Effector memory CD4-positive, alpha-beta T cell (primary cell): ENCODE measurements at places on chromosomes 2 and 18.

DNA sequence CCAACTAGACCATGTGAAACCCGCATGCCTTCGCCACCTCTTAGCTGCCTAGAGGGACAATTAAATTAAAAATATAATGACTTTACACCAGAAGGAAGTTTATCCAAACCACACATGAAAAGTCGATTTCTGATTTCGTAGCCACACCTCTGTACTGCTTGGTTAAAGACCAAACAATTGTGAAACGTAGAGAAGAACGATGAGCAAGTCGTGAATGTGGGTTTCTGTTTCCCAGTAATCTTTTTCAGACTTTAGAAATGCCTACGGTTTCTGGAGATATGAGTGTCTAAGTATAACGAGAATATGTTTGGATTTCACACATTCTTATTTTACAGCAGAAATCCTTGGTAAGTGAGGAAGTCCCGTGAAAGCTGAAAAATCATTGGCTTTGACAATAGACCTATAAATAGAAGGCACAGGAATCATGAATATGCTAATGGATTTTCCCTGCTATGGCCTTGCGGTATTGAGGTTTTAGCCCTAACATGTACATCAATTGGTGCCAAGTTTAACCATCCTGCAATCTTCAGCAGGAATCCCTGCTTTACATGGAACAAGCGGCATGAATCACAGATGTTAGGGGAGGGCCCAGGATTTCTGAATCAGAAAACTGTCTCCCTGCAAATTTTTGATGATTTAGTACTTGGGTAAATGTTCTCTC is 105.6 kb downstream of the TTC32 start:
- no peaks in the 10 kb centered on the region for H3K4me1 ChIP-seq
- no peaks in the 10 kb centered on the region for H3K27me3 ChIP-seq
- no peak overlapping the region for H3K4me3 ChIP-seq
- DNase-seq, result no peak
- H3K27ac ChIP-seq, result no peak overlapping the region
- no peaks in the 10 kb centered on the region for H3K36me3 ChIP-seq

- H3K4me3 ChIP-seq, result no peak overlapping the region
- no peaks in the 10 kb centered on the region for H3K4me1 ChIP-seq
- H3K27me3 ChIP-seq, result no peaks in the 10 kb centered on the region
- H3K27ac ChIP-seq, result no peak overlapping the region
- DNase-seq, result no peak
Observed at GRCh38 chr2:10934979-10935350, 23.2 kb downstream of the KCNF1 start.

- H3K27me3 ChIP-seq, result no peaks in the 10 kb centered on the region
- DNase-seq, result no peak
- no peak overlapping the region for H3K4me3 ChIP-seq
- peaks cover 32% of the 10 kb centered on the region for H3K36me3 ChIP-seq
- no peaks in the 10 kb centered on the region for H3K4me1 ChIP-seq
Observed at GRCh38 chr2:126699716-126700581, 44.0 kb downstream of the GYPC start.

DNA sequence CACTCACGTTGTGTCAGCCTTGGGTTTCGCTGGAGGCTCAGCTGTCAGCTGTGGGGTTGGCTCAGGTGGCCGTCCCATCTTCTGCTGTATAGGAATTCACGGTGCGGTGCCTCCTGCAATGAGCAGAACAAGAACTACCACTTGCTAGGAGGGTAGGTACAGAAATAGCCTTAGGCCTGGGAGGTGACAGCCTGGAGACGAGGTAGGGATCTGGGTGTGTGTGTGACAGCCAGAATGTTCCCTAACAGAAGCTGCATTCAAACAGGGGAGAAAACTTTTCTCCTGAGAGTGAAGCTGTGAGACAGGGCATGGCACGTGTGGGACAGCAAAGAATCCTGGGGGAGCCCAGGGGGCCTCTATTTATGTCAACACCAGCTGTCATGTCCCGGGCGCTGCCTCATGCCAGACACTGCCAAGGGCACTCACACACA is 8.4 kb upstream of the MAL start:
- peaks cover 4% of the 10 kb centered on the region for H3K4me1 ChIP-seq
- no peak overlapping the region for H3K27ac ChIP-seq
- H3K4me3 ChIP-seq, result no peak overlapping the region
- H3K27me3 ChIP-seq, result no peaks in the 10 kb centered on the region

GRCh38 chr2:15378148-15378908 is 182.8 kb downstream of the NBAS start:
- no peak overlapping the region for H3K27ac ChIP-seq
- no peak for DNase-seq
- no peaks in the 10 kb centered on the region for H3K27me3 ChIP-seq
- H3K4me3 ChIP-seq, result no peak overlapping the region
- H3K36me3 ChIP-seq, result peaks cover 23% of the 10 kb centered on the region

- no peaks in the 10 kb centered on the region for H3K36me3 ChIP-seq
- H3K4me1 ChIP-seq, result peaks cover 12% of the 10 kb centered on the region
- H3K27me3 ChIP-seq, result no peaks in the 10 kb centered on the region
Observed at GRCh38 chr2:17757321-17757720, 3.4 kb downstream of the GEN1 start.

DNA sequence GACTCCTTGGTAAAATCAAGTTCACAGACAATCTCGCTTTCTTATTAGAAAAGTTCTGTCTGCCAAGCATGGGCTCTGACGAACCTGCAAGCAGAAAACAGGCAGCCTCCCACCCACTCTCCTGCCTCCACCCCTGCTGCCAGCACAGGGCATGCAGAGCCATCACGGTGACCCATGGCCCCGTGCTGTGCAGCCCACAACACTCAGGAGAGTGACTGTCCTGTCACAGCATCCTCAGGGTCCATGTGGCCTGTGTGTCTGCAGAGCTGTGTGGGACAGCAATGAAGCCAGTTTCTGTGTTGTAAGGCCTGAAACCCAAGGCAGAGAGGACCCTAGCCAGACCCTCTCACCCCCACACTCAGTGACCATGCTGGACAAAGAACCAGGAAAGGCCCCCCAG is 46.2 kb downstream of the TFCP2L1 start:
- no peaks in the 10 kb centered on the region for H3K27me3 ChIP-seq
- DNase-seq, result no peak
- H3K36me3 ChIP-seq, result no peaks in the 10 kb centered on the region
- no peak overlapping the region for H3K4me3 ChIP-seq
- no peaks in the 10 kb centered on the region for H3K4me1 ChIP-seq

- H3K27ac ChIP-seq, result no peak overlapping the region
- no peak for DNase-seq
- H3K4me1 ChIP-seq, result no peaks in the 10 kb centered on the region
- H3K36me3 ChIP-seq, result no peaks in the 10 kb centered on the region
- no peak overlapping the region for H3K4me3 ChIP-seq
- H3K27me3 ChIP-seq, result no peaks in the 10 kb centered on the region
Observed at GRCh38 chr2:128602699-128603101, 284.0 kb upstream of the HS6ST1 start.

- H3K36me3 ChIP-seq, result peaks cover 84% of the 10 kb centered on the region
- no peak overlapping the region for H3K4me3 ChIP-seq
- no peak for DNase-seq
- no peak overlapping the region for H3K27ac ChIP-seq
- H3K27me3 ChIP-seq, result no peaks in the 10 kb centered on the region
Observed at GRCh38 chr2:233464056-233464455, 102.5 kb downstream of the USP40 start.

DNA sequence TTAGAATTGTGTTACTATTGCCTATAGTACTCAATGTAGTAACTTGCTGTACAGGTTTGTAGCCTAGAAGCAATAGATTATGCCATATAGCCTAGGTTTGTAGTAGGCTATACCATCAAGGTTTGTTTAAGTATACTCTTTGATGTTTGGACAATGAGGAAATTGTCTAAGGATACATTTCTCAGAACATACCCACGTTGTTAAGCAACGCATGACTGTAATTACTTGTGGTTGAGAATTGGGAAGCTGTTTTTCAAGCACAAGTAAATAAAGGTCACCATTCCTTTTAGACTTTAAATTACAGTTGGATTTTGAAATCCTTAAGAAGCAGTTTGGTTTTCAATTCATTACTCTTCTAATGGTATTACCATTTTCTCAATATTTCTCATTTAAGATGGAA is 89.8 kb upstream of the KCNH7 start:
- no peaks in the 10 kb centered on the region for H3K27me3 ChIP-seq
- no peak overlapping the region for H3K27ac ChIP-seq
- DNase-seq, result no peak
- no peak overlapping the region for H3K4me3 ChIP-seq
- H3K36me3 ChIP-seq, result no peaks in the 10 kb centered on the region
- H3K4me1 ChIP-seq, result no peaks in the 10 kb centered on the region

- H3K4me3 ChIP-seq, result no peak overlapping the region
- no peaks in the 10 kb centered on the region for H3K27me3 ChIP-seq
- H3K4me1 ChIP-seq, result no peaks in the 10 kb centered on the region
- H3K27ac ChIP-seq, result no peak overlapping the region
- DNase-seq, result no peak
Observed at GRCh38 chr2:48601349-48601748, 16.3 kb upstream of the GTF2A1L start.

DNA sequence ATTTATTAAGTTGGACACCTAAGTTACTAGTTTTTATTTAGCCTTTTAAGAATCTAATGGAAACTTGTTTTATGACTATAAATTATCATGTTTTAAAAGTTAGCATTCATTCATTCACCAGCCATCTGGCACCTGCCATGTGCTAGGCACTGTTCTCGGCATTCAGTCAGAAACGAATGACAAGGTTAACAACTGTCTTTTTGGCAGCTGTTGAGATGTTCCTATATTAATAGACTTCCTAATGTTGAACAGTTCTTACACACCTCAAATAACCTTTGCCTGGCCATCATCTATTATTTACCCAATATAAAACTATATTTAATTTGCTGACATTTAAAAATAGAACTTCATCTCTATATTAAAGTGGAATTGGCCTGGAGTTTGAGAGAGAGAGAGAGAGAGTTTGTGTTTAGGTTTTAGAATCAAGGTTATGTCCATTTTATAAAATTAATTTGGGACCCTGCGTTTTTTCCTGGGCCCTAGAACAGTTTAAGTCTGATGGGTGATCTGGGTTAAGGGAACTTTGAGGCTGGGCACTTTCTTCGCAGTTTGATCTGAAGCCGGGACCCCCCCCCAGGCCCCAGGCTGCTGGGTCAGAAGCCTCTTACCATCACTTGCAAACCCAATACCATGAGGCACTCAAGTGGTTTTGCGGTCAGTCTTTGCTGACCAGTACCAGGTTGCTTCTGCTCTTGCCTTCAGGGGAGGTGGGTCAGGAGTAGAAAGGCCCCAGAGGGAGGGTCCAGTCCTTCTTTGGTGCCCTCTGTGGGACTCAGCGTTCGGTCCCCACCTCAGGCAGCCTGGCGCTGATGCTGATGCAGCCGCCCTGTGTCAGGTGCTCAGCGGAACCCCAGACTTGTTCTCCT is 48.3 kb upstream of the ASB1 start:
- no peaks in the 10 kb centered on the region for H3K36me3 ChIP-seq
- H3K27ac ChIP-seq, result no peak overlapping the region
- H3K27me3 ChIP-seq, result no peaks in the 10 kb centered on the region
- no peak for DNase-seq

DNA sequence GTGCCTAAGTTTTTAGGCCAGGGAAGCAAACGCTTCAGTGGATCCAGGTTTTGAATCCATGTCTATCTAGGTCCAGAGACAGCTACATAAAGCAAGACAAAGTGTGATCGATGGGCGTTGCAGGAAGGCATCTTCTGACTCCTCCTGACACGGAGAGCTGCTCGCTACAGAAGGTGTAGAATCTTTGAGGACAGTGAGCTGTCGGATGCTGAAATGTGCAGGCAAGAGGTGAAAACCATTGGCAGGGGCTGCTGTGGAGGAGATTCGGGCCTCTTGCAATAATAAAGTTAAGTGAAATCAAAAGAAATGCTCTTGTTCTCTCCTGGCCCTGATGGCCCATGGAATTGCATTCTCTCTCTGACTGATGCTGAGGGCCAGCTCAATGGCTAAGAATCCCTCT is 336.2 kb downstream of the CYRIA start:
- H3K27ac ChIP-seq, result no peak overlapping the region
- no peaks in the 10 kb centered on the region for H3K36me3 ChIP-seq
- H3K4me1 ChIP-seq, result no peaks in the 10 kb centered on the region
- no peak overlapping the region for H3K4me3 ChIP-seq
- H3K27me3 ChIP-seq, result no peaks in the 10 kb centered on the region

GRCh38 chr2:52342458-52342857 is 1310.5 kb upstream of the NRXN1 start:
- no peaks in the 10 kb centered on the region for H3K4me1 ChIP-seq
- no peak for DNase-seq
- no peaks in the 10 kb centered on the region for H3K36me3 ChIP-seq
- H3K27me3 ChIP-seq, result no peaks in the 10 kb centered on the region

DNA sequence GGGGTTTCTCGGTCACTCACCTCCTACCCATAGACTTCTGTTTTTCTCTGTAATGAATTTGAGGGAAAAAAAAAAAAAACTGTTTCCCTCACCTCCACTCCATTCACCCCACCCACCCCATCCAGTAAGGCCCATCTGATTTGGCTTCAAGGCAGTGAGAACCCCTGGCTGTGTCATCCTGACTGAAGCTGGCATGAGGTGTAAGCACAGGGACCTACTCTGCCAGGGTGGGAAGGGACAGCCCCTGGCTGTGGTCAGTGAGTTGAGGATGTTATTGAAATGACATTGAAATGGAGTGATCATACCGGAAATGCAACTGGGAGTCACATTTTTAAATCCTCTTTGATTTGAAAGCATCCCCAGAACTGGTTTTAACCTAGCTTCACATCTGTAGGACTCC is 19.1 kb upstream of the BCL2L11 start:
- no peak overlapping the region for H3K4me3 ChIP-seq
- no peaks in the 10 kb centered on the region for H3K4me1 ChIP-seq
- no peaks in the 10 kb centered on the region for H3K36me3 ChIP-seq
- H3K27ac ChIP-seq, result no peak overlapping the region
- H3K27me3 ChIP-seq, result no peaks in the 10 kb centered on the region

DNA sequence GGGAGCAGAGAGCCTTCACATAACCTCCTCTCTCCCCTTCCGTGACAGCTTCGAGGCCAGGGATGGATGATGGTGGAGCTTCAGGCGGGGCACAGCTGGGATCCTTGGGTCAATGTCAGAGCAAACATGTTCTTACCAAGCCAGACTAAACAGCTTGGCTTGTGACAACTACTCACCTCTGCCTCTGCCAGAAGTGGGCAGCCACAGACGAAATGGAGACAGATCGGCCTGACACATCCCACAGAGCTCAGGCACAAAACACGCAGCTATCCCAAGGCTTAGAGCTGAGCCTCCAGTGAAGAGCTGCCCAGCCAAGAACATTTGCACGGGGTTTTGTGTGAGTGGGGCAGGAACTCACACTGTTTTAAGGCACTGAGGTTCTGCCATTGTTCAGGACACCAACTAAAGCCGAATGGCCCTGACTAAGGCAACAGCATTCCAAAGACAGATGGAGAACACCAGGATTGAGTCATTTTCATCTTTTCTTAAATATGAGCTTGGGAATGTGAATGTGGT is 12.8 kb downstream of the PXDN start:
- no peaks in the 10 kb centered on the region for H3K4me1 ChIP-seq
- H3K4me3 ChIP-seq, result no peak overlapping the region
- H3K27me3 ChIP-seq, result no peaks in the 10 kb centered on the region
- DNase-seq, result no peak
- no peaks in the 10 kb centered on the region for H3K36me3 ChIP-seq

GRCh38 chr18:69490813-69491212 is 90.1 kb downstream of the DOK6 start:
- no peak overlapping the region for H3K27ac ChIP-seq
- no peaks in the 10 kb centered on the region for H3K36me3 ChIP-seq
- DNase-seq, result no peak
